ENCODE measurements at places on chromosomes 7 and 10.

GRCh38 chr10:44177610-44178009, 207.3 kb downstream of the CXCL12 start:
- no peak for DNase-seq

- DNase-seq = no peak
These were observed 874.6 kb downstream of the LRMDA start for GRCh38 chr10:76305930-76306615.

DNA sequence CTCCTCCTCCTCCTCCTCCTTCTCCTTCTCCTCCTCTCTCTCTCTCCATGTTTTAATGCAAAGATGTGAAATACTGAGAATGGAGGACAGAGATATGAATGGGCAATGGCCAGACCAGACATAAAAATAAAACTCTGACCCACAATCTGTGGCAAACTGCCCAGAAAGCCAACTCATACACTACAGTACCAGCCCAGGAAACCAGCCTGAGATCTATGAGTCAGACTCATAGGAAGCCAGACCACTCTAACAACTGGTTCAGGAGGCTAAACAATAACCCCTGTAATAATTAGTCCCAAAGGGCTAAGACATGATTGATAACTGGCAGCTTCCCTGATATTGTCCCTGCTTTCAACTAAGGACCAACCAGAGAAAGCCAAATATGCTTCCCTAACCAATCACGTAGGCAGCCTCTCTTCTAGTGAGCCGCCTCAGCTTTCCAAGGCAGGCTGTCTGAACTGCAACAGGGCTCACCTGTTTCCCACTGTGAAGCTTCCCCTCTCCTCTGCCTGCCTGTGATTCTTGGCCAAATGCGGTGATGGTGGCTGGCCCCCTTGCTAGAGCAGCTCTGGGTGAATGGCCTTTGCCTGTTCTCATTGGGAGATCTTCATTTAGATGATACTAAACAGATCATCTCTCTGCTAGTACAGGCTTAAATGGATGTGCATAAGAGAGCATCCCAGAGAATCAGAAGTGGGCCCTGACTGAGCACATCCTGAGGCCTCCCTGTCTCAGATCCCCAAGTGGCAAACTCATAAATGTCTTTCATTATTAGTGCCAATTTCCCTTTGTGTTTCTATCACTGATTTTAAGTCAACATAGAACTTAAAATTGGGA, 817.6 kb downstream of the TNS3 start:
- DNase-seq = no peak

GRCh38 chr7:14687241-14687640, 215.3 kb downstream of the DGKB start:
- no peak for DNase-seq

- no peak for DNase-seq
These were observed 208.6 kb downstream of the ZNF365 start for GRCh38 chr10:62582804-62583208.
